Omental fat pad (tissue), 4 donors: ENCODE measurements at places on chromosomes 4 and X. TPM values are rescaled to one million over a fixed set of nuclear protein-coding genes. Genes with fewer than 3 reads are reported as not detected.

The EXOC1L gene
- total RNA-seq = not detected

GRCh38 chr4:145276050-145276449 is 95.7 kb upstream of the OTUD4 start:
- DNase-seq = no peak

- DNase-seq = no peak
Observed at GRCh38 chr4:39068907-39069306, 6.9 kb downstream of the KLHL5 start.

The SMIM31 gene
- not detected for total RNA-seq

DNA sequence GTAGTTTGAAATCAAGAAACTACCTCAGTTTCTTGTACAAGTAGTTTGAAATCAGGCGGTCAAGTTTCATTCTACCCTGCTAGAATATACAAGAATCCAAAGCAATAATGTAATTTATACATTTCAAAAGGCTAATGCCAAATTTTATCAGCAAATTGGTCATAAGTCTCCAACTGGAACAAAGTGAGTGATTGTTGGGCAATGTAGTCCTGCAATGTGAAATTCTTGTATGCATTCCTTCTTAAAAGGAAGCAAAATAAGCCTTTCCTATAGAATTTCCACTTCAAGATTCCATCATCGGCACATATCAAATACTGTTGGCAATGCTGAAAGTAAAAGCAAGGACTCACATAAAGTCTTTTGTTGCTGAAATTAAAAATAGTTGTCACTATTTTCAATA is 334.9 kb downstream of the IL1RAPL1 start:
- DNase-seq = no peak

GRCh38 chrX:9746148-9746888 is 19.3 kb downstream of the GPR143 start:
- no peak for DNase-seq

DNA sequence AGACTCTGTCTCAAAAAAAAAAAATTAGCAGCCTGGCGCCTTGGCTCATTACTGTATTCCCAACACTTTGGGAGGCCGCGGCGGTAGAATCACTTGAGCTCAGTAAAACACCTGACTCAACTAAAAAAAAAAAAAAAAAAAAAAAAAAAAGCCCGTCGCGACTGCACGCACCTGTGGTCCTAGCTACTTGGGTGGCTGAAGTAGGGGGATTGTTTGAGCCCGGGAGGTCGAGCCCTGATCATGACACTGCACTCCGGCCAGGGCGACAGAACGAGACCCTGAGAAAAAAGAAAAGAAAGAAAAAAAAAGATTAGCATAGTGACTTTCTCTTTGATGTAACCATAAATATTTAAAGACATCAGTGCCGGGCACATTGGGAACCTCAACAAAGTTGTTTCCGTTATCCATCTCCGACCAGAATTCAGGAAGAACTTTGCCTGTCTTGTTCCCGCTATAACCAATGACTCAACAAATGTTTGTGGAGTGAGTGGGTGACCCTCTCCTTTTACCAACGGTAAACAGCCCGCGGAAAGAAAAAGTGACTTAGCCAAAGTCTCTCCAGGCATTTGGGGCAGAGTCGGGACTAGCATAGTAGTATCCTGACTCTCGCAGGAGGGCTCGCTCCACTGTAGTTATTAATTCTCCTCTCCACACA is 553 bp upstream of the MED28 start:
- DNase-seq = no peak

The CT45A2 gene
- not detected for total RNA-seq

- no peak for DNase-seq
Observed at GRCh38 chr4:136400829-136401228, 1131.5 kb downstream of the PCDH18 start.

GRCh38 chr4:5632066-5632440 is 76.3 kb downstream of the EVC2 start:
- no peak for DNase-seq

- DNase-seq = no peak
Observed at GRCh38 chr4:101678180-101678579, 112.3 kb upstream of the BANK1 start.

GRCh38 chr4:127538016-127538415 is 94.7 kb upstream of the INTU start:
- DNase-seq = no peak

GRCh38 chr4:48047421-48047844 is 30.9 kb downstream of the NIPAL1 start:
- DNase-seq = no peak

GRCh38 chr4:17142232-17142711 is 243.8 kb upstream of the LDB2 start:
- DNase-seq = no peak

- DNase-seq = no peak
Observed at GRCh38 chrX:130916636-130917422, 13.8 kb upstream of the ENOX2 start.

DNA sequence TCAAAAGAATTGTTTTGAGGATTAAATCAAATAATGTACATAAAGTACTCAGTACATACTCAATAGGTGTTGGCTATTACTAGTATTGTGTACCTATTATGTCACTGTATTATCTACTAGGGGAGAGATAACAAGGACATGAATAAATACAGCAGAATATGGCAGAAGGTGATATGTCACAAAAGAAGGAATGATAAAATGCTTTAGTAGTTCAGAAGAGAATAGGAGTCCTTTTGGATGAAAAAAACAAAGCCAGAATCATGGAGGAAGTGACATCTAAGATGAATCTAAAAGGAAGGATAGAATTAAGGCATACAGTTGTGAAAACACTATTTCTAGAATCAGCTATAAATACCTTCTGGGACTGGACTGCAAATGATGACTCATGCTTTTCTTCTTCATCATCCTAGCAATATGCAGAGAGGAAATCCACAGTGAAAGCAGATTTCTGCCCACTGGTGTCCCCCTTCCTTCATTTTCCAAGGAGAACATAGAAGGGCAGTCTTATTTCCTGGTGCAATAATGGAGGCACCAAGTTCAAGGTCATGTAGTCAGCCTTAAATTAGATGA is 98.7 kb downstream of the GLUD2 start:
- DNase-seq = no peak

DNA sequence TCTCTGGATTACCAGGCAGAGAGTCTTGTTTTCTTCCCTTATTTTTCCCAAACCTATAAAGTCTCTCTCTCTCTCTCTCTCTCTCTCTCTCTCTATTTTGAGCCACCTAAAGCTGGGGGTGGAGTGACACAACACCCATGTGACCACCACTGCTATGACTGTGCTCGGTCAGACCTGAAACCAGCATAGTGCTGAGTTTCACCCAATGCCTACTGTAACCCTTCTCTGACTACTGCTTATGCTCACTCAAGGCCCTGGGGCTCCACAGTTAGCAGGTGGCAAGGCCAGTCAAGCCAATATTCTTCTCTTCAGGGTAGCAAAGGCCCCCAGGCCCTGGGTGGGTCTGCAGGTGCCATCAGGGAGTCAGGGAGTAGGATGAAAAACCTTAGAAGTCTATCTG is 114.7 kb upstream of the ARMCX2 start:
- no peak for DNase-seq

GRCh38 chrX:47218280-47218919 is at the start of gene CDK16:
Gene CDK16, plus strand, starts transcription at chrX:47218681. Its CDS starts 4,877 bp downstream, at chrX:47223558.
- DNase-seq = no peak

- DNase-seq = no peak
Observed at GRCh38 chr4:174449152-174449551, 73.1 kb downstream of the HPGD start.

DNA sequence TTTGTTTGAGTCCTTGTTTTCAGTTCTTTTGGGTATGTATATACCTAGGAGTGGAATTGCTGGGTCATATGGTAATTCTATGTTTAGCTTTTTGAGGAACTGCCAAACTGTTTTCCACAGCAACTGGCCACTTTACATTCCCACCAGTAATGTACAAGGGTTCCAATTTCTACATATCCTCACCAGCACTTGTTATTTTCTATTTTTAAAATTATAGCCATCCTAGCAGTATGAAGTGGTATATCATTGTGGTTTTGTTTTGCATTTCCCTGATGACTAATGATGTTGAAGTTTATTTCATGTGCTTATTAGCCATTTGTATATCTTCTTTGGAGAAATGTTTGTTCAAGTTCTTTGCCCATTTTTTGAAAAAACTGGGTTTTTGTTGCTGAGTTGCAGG is 39.6 kb downstream of the TMEM164 start:
- no peak for DNase-seq

DNA sequence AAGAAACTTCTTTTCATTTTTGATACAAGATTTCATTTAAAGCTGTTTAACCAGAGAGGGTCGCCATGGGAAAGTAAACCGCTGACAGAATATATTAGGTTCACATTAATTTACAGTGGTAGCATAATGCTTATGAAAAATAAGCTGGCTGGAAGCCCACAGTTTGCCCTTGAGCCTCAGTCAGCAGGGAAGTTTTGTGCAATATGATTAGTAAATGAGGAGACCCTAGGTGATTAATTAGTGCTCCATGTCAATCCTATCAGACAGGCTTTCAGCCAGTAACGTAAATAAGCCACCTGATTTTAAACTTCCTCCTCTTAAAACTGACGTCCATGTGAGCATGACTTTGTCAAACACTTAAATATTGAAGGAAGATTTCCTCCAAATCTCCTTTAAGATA is 134.2 kb downstream of the TSPAN5 start:
- no peak for DNase-seq

- DNase-seq = no peak
Observed at GRCh38 chr4:84022564-84022963, 476.5 kb downstream of the NKX6-1 start.

DNA sequence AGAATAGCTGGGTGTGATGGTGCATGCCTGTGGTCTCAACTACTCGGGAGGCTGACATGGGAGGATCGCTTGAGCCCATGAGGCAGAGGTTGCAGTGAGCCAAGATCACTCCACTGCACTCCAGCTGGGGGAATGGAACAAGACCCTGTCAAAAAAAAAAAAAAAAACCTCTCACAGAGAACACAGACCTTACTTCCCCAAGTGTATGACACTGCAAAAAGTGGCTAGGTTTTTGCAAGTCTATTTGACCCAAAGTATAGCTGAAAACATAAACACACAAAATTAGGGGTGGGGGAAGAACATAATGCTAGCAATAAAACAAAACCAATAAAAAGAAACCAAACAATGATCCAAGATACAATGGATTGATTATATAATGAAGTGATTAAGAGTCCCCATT is 6.7 kb downstream of the LAMP2 start:
- no peak for DNase-seq
